ENCODE measurements at places on chromosomes 16 and 17.

DNA sequence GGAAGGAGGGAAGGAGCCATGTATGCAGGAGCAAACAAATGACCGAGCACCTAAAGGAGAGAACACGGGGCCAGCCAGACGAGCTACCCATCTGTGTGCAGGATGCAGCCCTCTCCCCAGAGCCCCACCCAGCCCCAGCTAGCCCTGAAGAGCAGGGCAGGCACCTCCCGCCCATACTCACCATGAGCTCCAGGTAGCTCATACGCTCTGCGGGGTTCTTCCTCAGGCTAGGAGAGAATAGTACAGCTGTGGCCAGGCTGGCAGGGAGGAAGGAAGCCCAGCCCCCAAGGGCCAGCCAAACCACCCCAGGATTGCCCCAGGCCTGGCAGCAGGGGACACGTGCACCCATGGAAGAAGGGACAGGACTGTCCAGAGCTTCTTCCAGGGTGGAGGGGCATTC, 81.9 kb downstream of the KCNJ18 start:
- no peak for DNase-seq

DNA sequence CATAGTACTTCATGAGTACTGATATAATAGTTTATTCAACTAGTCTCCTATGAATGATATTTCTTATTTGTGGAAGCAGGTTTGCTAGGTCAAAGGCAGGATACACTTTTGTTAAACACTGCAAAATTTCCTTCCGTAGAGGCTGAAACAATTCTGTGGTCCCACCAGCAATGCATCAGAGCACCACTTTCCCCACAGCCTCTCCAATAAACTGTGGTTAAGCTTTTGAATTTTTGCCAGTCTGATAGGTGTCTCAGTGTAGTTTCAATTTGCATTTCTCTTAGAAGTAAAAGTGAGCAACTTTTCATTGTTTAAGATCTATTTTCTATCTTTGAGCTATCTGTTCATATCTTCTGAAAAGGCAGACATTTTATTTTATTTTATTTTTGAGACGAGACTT, 36.4 kb upstream of the CORO6 start:
- DNase-seq = no peak

- DNase-seq = no peak
Observed at GRCh38 chr16:73891129-73891542, 405.5 kb upstream of the PSMD7 start.

DNA sequence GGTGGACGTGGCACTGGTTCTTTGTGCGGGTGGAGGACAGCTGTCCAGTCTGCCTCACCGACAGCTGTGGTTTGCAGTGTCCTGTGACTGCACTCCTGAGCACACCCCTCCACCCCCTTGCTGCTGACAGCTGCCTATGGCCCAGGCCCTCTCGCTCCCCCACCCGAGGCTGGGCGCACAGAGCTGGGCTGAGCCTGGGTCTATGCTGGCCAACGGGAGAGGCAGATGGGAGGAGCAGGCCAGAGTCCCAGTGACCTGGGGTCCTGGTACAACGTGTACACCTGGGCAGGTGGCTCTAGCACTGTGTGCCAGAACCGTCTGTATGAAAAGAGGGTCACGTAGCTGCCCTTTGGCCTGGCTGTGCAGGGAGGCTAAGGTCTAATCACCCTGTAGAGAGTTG, 30.5 kb downstream of the BAIAP2 start:
- DNase-seq = no peak

- DNase-seq = no peak
Observed at GRCh38 chr17:71089431-71089830, 920.1 kb downstream of the KCNJ2 start.

DNA sequence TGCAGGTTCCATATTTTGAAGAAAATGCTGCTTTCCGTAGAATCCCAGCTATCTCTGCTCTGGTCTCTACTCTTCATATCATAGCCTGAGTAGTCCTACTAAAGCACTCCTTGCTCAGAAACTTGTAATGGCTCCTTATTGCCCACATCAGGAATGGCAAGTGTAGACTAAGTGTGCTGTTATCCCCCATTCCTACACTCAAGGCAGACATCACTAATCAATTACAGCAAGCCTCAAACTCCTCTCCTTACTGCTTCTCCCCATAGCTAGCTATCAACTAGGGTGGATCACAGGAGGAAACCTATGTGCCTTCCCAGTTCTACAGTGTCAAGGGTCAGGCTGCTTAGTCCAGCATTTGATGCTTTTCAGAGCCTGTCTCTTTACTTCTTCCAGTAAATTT, 163.4 kb downstream of the HAPSTR1 start:
- DNase-seq = no peak

DNA sequence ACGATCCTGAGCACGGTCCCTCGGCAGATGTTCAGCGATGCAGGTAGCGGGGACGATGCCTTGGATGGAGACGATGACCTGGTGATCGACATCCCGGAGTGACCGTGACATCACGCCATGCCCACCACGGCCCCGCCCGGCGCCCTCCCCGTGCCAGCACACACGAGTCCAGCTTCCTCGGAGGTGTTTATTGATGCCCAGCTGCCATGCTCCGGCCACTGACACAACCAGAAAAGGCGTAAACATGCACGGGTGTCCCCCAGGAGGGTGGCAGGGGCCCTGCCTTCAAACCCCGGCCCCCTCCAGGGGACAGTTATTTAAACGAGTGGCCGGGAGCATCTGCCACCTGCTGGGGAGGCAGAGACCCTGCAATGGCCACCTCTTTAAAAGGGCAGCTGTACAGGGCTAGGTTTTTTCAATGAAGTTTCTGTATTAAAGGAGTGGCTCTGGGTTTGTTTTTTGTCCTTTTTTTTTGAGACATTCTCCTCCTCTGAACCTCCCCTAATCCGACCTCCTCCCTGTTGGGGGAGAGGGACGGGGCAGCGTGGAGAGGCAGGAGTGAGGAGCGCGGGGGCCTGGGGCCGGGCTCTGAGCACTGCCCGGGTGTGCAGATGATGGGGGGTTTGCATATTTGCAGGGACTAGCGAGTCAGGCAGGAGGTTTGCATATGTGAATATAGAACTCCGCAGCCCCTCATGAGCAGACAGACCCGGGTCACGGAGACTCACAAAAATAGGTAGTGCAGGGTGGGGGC, 5.3 kb downstream of the DOC2A start:
- no peak for DNase-seq

DNA sequence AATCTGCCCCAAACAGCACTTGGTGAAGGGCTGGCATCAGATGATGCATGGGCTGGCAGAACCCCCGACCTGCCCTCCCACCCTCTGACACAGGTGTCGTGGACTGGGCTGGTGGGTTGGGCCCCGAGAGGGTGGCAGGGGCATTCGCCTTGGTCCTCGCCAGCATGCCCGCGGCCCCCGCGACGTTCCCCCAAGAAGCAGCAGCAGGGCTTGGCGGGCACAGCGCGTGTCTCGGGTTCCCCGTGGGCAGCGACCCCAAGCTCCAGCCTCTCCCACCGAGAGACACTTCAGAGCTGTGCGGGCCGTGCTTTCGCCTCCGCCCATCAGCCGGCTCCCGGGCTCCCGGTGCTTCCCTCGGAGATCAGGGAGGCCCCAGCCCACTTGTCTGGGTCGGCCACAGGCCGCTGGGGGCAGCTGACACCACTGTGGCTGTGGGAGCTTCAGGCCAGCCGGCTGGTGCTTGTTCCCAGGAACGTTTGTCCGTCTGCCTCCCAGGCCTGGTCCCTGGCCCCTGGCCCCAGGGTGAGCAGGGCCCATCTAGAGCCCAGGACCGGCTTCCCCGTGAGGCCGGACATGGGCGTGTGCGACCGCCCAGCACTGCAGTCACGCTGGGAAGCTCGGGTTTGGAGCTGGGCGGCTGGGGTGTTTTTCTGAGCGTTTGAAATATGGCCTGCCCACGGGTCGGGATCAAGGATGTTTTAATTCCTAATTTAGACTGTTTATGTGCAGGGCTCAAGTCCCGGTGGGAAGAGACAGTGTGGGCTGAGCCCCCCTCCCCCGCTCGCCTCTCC, 16.6 kb downstream of the CACNA1H start:
- DNase-seq = no peak

- DNase-seq = no peak
Observed at GRCh38 chr16:4003576-4003975, 112.7 kb downstream of the ADCY9 start.

GRCh38 chr16:81866820-81867440, 87.8 kb downstream of the PLCG2 start:
- peak; percentile 32 for DNase-seq

DNA sequence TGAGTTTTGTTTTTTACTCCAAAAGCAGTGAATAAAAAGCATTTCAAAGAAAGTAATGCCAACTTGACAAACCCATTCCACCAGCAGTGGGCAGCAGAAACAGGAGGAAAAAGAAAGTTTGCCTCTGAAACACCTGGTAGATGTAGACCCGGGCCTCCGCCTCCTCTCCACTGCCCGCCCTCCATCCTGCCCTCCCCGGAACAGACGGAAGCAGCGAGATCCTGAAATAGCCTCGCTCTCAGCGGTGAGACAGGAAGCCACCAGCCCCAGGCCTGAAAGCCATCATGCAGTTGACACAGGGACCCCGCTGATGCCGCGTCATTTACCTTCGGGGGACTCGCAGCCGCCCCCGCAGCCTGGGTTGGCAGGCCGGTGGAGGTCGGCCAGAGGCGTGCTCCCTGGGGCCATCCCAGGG, 67.8 kb downstream of the C16orf78 start:
- peak; percentile 4 for DNase-seq

DNA sequence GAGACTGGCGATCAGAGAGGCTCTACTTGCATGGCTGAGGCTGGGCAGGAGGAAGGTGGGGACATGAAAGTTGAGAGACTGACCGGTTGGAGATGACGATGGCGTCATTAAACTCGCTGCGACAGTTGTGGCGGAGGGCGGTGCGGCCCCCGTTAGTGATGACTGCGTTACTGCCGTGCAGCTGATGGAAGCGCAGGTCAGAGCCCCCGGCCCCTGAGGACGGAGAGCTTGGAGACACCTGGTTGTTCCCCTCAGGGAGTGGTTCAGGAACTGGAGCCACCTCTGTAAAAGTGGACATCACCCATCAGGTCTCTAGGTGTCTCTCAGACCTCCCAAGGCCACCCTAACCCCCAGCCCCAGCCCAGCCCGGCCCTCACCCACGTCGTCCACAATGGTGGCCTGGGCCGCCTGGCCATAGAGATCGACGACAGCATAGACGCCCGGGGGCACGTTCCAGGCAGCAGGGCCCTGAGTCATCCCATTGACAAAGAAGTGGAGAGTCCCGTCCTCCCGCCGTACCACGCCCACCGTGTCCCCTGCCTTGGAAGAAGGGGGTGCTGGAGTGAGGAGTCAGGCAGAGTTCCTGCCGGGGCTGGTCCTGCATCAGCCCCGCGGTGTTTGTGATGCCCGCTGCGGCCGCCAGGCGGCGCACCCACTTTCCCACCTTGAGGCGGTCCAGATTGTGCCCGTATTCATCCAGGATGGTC, 5.3 kb downstream of the NEURL4 start:
- no peak for DNase-seq

GRCh38 chr17:45314741-45315647, 1.8 kb downstream of the MAP3K14 start:
- DNase-seq = peak; percentile 66

- DNase-seq = peak; percentile 73
Observed at GRCh38 chr17:55420067-55420775, 1.4 kb downstream of the MMD start.

DNA sequence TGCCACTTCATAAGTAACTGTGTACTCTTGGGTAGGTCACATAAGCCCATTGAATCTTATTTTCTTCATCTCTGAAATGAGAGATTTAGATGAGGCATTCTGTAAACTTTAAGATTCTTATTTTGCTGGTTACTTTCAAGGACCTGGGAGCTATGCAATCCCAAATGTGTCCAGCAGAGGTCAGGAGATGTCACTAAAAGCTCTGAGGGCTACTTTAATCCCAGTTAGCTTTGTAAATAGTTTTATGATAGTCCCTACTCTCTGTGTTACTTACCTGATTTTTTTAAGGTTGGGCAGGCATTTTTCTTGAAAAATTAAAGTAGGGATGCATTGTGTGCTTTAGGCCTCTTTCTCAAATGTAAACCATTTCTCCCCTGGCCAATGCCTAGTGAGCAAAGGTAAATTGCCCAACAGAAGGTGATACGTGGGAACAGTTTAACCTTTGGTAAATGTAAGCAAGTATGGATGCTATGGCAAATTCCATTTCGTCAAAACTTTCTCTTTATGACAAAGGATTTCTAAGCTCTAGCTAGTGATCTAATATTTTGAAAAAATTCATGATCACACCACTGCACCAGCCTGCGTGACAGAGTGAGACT, 57.1 kb upstream of the WSB1 start:
- peak; percentile 91 for DNase-seq

GRCh38 chr16:58462997-58463941, 36.7 kb upstream of the NDRG4 start:
- no peak for DNase-seq

GRCh38 chr17:1060991-1061390, 64.1 kb downstream of the TIMM22 start:
- DNase-seq = no peak

DNA sequence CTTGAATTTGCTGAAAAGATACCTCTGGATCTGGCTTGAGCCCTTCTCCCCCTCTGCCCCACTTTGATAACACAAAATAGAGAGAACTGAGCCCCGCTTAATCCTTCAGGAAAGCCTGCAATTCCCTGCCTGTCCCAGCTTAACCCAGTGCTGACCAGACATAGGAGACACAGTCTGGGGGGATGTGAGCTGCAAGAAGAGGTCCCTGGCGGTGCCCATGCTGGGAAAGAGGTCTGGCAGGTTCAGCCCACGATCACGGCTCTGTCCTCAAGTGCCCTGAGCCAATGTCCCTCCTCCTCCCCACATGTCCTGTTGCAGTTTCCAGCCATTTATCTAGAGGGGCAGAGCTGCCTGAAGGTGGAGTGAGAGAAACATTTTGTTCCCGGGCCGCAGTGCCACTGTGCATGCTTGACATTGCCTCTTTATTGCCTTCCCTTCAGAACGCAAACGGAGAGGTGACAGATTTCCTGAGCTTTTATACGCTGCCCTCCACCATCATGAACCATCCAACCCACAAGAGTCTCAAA, 29.0 kb downstream of the PLCD3 start:
- no peak for DNase-seq

DNA sequence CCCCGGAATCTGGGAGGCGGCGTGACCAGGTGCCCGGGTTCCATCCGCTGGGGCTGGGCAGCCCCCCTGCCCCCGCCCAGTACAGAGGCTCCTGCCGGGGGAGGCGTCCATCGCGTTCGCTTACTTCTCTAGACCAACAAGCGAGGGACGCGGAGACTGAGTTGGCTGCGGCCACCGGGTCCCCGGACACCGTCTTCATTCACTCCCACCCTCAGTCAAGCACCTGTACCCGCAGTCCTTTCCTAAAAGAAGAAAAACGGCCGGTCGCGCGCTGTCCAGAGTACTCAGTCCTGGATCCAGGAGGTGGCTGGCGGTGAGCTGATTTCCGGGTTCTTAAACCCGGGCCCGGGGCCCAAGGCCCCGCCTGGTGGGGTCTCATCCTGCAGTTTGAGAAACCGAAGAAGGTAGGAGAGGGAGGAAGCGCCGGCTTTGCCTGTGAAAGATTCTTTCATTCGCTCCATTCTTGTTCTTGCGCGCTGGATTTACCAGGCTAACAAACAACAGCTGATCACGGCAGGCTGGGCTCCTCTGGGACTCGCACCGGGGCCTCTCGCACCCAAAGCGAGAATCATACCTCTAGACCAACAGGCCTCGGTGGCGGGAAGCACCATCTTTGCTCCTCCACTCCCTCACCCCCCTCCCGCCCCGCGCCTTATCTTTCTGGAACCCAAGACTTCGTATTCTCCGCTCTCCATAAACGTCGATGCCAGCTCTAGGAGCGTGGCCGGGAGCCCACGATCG, 17.4 kb upstream of the OR1F1 start:
- DNase-seq = no peak

GRCh38 chr17:31092475-31093064, 2.2 kb upstream of the NF1 start:
- DNase-seq = no peak

GRCh38 chr17:70521821-70522256, 352.5 kb downstream of the KCNJ2 start:
- DNase-seq = peak; percentile 42

GRCh38 chr17:75526555-75527270, 1.2 kb downstream of the LLGL2 start:
- DNase-seq = no peak
